ENCODE measurements at places on chromosomes 5 and 9.

- DNase-seq: no peak
Observed at GRCh38 chr9:14004110-14004509, 309.8 kb downstream of the NFIB start.

DNA sequence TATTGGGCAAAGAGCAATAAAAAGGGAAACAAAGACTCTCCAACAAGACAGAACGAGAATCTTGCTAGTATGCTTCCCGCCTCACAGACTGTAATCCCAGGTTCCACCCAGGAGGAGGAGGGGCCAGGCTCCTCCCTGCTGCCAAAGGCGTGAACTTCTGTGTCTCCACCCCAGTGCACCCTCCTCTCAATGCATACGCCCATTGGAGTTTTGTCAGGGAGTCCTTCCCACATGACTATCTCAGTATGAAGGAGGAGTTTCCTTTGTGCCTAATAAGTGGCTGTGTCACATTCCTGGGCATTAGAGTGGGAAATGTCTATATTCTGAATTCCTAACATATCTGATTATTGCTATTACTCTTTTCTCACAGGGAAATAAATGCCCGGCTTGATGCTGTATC is 106.4 kb upstream of the DHFR start:
- no peak for DNase-seq

GRCh38 chr5:54728588-54728915 is 211.0 kb downstream of the SNX18 start:
- no peak for DNase-seq

- no peak for DNase-seq
Observed at GRCh38 chr5:96050273-96050880, 88.7 kb upstream of the ELL2 start.

GRCh38 chr9:134775081-134775951 is 105.3 kb upstream of the FCN2 start:
- peak; percentile 61 for DNase-seq

GRCh38 chr5:127411381-127411780 is 106.1 kb upstream of the PRRC1 start:
- DNase-seq: no peak

- no peak for DNase-seq
Observed at GRCh38 chr9:15240927-15241326, 66.1 kb downstream of the TTC39B start.

GRCh38 chr9:136795000-136795348 is 1.2 kb upstream of the CCDC183 start:
- no peak for DNase-seq

- DNase-seq: no peak
Observed at GRCh38 chr9:96620832-96621269, 1.2 kb upstream of the CDC14B start.

GRCh38 chr5:151026679-151027078 is 6.3 kb downstream of the GPX3 start:
- DNase-seq: no peak

- DNase-seq: no peak
Observed at GRCh38 chr9:123248630-123249029, 19.8 kb downstream of the STRBP start.
